ENCODE measurements at places on chromosomes 12 and 14. TPM values are rescaled to one million over a fixed set of nuclear protein-coding genes. Genes with fewer than 3 reads are reported as not detected.

DNA sequence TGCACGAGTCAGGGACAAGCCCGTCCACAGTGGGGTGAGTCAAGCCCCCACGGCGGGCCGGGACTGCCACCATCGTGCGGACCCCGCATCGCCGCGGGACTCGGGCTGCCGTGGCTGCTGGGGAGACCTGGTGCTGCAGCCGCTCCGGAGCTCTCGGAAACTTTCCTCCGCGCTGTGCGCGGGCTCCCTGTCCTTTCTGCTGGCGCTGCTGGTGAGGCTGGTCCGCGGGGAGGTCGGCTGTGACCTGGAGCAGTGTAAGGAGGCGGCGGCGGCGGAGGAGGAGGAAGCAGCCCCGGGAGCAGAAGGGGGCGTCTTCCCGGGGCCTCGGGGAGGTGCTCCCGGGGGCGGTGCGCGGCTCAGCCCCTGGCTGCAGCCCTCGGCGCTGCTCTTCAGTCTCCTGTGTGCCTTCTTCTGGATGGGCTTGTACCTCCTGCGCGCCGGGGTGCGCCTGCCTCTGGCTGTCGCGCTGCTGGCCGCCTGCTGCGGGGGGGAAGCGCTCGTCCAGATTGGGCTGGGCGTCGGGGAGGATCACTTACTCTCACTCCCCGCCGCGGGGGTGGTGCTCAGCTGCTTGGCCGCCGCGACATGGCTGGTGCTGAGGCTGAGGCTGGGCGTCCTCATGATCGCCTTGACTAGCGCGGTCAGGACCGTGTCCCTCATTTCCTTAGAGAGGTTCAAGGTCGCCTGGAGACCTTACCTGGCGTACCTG, 1.1 kb downstream of the PDE3A start:
- DNase-seq, result peak; percentile 59

- peak; percentile 55 for DNase-seq
Measured at GRCh38 chr14:100850841-100851585, 25.1 kb downstream of the MEG3 start.

GRCh38 chr14:59247801-59248584, 59.5 kb downstream of the DAAM1 start:
- DNase-seq, result no peak

TMEM119 gene
- polyA plus RNA-seq, result 1.5 TPM

RAD51B gene
- polyA plus RNA-seq, result 27.3 TPM
